GM19239 (cell line): ENCODE measurements at places on chromosomes 16 and 17.
A peak's percentile ranks its signal among the peaks of the same experiment; 100 is the strongest.

GRCh38 chr16:47592232-47592631, 131.1 kb downstream of the PHKB start:
- no peak for DNase-seq

GRCh38 chr16:87457709-87458423, 35.0 kb downstream of the ZCCHC14 start:
- DNase-seq: no peak

- DNase-seq: no peak
Measured at GRCh38 chr17:19311016-19311415, 51.5 kb downstream of the B9D1 start.

GRCh38 chr17:68383443-68384321, 73.6 kb downstream of the WIPI1 start:
- DNase-seq: no peak

DNA sequence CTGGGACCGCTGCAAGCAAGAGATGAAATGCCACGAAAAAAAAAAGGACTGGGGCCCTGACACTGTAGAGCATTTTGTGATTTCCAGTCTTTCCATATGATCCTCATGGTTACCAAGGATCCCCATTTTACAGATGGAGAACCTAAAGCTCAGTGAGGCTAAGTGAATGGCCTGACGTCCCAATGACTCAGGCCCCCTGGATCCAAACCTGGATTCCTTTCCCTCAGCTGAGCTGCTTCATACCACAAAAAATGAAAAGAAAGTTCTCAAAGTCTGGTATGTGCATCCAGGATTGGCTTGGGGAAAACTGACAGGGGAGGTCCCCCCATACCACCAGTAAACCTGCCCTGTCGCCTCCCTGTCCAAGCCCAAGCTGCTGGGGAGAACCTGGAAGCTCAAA, 80.5 kb downstream of the TEX14 start:
- no peak for DNase-seq

DNA sequence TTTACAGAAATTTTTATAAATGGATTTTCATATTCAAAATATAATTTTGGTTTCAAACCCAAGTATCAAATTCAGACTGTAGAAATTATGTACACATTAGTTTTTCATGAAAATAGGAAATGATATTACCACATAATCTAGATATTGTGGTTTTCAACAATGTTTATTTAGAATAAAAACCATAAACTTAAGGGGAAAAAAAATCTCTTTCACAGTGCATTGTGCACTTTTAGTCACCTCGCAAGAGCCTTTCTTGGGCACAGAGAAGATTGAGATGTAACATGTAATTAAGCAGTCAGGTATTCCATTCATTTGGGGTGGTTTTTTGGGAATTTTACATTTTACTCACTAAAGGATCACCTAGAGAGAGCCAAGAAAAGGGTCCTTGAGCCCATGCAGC, 104.0 kb downstream of the TANC2 start:
- DNase-seq: no peak

DNA sequence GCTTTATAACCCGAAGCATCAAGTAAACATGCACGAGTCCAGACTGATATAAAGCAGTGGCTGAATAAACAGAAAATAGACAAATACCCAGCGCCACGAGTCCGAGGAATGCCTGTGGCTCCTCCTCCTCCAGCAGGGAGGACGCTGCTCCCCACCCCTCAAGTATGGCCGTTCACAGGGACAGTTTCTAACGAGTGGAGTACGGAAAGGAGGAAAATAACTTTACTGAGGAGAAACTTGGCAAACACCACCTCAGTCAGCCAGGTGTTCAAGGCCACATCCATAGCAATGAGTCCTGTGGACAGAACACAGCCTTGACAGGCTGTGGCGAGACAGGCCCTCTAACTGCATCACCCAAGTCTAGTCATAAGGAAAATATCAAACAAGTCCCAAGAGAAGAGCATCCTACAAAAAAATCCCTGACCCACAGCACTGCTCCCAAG, 9.2 kb downstream of the ZDHHC7 start:
- DNase-seq: no peak

DNA sequence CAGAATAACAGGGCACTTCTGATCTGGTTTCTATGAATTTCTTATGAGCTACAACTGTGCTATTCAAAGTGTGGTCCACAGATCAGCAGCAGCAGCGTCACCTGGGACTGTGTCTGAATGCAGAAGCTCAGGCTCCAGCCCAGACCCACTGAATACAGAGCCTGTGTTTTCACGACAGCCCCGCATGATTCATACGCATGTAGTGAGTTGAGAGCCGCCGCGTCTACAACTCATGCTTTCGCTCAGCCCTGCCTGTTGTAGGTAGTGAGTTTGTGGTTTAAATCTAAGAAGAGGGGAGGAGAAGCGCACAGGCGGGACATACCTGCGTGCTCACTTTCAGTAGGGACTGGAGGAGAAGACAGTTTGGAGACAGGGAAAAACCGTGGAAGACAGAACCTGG, 28.5 kb upstream of the ELAC2 start:
- DNase-seq: no peak

DNA sequence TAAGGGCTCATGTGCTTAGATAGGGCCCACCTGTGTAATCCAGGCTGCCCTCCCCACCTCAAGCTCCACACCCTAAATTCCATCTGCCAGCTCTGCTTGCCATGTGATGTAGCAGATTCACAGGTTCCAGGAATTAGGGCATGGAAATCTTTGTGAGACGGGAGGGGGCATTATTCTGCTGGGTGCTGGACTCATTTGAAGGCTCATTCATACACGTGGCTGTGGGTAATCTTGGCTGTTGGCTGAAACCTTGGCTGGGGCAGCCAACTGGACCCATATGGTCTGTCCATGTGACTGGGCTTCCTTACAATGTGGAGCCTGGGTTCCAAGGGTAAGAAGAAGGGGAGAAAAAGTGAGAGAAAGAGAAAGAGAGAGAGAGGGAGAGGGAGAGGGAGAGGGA, 115.1 kb downstream of the CYLD start:
- no peak for DNase-seq

- DNase-seq: no peak
Measured at GRCh38 chr16:30137897-30138296, 14.9 kb upstream of the MAPK3 start.

DNA sequence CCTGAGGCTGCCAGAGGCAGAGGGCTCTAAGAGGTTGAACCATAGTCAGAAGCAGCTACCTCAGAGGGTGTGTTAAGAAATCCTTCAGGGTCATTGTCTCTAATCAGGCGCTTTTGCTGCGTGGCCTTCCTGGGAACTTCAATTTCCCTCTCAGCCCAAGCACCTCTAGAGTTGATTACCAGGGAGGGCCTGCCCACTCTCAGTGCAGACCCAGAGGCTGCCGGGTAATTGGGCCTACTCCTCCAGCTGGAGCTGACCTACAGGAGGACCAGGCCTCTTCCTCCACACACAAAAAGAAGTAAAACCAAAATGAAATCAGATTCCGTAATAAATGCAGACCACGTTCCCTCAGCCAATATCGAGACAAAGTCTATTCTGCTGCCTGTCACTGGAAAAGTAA, 305.0 kb upstream of the CCL2 start:
- DNase-seq: no peak

DNA sequence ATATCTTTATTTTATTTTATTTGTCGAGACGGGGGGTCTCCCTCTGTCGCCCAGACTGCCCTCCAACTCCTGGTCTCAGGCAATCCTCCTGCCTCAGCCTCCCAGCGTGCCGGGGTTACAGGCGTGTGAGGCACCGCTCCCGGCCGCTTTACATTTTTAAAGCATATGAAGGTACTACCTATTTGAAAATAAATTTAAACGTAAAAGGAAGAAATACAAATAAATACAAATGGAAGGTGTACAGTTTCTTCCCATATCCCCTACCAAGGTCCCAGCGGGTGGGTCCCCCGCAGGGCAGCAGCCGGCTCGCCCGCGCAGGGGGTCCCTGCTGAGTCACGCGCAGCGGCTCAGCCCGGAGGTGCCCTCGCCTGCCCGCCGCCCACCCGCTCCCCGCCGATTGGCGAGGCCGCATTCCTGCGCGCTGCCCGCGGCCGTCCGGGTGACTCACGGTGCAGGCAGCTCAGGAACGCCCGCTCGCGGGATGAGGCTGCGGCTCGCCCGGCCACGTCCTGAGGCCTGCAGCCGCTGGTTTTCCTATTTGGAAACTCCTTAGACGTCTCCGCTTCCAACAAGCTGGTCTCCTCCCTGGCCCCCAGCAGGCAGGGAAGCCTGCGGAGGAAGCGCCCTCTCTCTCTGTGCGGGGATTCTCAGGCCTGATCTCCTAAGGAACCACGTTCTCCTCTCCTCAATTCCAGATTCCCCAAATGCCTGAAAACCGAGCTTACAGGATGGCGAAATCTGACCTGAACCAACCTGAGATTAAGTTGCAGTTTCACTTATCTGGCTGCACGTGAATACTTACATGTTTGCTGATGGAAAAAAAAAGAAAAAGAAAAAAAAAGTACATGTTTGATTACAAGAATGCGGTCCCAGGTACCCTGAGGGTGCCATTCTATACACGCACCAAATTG, 54.8 kb upstream of the MAP3K14 start:
- no peak for DNase-seq

DNA sequence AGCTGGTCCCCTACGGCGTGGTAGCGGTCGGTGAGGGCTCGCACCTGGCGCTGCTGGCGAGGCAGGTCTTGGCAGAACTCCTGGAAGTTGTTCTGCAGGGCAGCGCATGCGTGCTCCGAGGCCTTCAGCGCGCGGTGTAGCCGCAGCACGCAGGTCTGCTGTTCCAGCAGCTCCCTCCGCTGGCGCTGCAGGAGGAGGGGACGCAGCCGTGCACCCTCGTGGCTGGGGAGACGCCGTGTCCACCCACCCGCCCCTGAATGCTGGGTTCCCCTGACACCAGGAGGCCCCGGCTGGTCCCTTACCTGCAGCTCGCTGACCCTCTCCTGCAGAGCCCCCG, 12.2 kb downstream of the EVPL start:
- DNase-seq: no peak

DNA sequence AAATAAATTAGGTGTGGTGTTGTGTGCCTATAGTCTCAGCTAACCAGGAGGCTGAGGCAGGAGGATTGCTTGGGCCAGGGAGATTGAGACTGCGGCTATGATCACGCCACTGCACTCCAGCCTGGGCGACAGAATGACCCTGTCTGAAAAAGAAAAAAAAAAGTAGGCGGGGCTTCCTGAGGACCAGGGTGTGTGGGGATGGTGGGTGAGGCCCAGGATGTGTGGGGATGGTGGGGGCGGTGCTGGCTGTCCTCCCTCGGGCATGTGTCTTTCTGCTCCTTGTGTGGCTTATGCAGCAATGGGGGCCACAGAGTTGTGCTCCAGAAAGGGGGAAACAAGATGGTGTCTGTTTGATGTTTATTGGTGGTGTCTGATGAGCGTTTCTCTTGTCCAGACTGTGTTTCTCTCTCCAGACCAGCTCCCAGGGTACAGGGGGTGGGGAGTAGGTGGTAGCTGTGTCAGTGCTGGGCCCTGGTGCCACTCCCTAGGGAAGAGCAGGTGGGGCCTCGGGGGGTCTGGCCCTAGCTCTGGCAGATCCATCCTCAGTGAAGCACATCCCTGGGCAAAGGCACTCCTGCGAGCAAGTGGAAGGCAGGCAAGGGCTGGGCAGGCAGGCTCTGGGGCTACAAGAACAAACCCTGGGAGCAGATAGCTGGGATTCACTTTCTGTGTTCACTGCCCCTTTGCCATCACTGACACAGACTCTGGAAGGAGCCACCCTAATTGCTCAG, 2.3 kb downstream of the LCAT start:
- no peak for DNase-seq

DNA sequence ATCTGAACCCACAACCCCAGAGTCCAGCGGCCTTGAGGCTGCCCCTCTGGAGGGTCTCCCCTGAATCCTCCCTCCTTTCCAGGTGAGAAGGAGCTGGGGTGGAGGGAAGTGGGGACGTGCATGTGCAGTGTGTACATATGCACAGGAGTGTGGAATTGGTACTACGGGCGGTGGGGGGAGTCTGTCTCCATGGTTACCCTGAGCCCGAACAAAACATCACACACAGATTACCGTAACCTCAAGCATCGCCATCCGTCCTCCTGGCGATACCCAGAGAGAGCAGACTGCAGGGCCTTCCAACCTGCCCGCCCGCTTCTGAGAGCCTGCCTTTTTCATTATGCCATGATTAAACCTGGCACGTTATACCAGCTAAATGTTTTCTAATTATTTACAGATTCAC, 25.1 kb downstream of the GSG1L start:
- DNase-seq: no peak

DNA sequence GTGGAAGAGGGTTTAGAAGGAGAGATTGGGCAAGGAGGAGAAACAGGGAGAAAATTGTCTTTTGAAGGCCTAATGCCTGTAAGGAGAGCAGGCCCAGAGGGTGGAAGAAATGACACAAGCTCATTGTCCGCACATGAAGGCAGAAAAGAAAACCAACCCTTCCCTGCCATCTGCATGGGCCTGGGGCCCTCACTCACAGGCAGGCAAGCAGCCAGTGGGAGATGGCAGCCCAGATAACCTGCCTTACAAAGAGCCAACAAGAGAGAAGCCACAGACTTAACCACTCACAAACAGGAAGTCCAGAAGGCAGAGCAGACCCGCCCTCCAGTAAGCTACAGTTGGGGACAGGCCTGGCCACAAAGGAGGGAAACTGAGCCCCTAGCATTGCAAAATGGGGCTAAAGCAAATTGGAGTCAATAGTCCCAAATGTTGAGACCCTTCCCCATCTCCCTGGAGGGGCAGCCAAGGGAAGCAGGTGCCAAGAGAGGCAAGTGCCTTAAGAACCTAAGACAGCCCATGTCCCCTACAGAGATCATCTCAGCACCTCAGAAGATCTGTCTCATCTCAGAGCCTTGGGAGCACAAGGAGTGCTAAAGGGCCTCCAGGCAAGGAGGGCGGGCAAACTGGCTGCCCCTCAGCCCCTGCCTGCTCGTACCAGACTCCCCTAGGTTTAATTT, 7.3 kb upstream of the TSPOAP1 start:
- no peak for DNase-seq

- DNase-seq: peak; percentile 89
Measured at GRCh38 chr16:11224894-11225676, 30.9 kb downstream of the SOCS1 start.

GRCh38 chr17:33602981-33603380, 309.9 kb upstream of the ASIC2 start:
- no peak for DNase-seq

DNA sequence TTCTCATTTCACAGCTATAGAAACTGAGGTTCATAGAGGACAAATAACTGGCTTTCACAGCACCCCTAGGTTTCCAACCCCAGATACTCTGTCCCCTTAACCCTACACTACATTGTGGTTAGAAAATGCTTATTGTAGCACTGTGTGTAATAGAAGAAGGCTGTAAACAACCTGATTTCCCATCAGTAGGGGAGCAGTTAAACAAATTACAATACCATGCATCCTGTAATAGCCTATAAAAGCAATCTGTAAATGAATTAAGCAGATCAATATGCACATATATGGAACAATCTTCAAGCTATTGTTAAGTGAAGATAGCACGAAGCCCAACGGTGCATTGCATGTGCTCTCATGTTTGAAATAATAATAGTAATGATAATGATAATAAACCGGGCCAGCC, 39.2 kb upstream of the XPO6 start:
- no peak for DNase-seq
